ENCODE measurements at places on chromosomes 7 and 10.
A peak's percentile ranks its signal among the peaks of the same experiment; 100 is the strongest.

- DNase-seq, result no peak
Observed at GRCh38 chr7:116512520-116513188, 12.2 kb upstream of the CAV1 start.

DNA sequence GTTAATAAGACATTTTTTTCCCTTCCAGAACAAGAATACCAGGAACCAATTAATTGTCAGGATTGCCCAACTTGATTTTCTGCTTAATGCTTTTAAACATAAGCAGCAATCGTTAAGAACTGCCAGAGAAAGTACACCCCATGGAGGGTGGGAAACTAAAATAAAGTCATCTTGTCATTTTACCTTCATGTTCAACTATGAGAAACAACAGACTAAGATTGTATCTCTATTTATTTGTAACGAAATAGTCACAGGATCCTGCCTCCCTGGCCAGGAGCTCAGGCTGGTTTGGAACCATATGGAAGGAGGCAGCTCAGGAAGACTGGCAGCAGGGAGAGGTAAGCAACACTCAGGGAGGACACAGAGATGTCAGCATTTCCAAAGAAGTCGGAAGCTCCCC lies 129.6 kb downstream of the TNS3 start:
- no peak for DNase-seq

- no peak for DNase-seq
Observed at GRCh38 chr10:61317706-61318105, 135.5 kb downstream of the TMEM26 start.

DNA sequence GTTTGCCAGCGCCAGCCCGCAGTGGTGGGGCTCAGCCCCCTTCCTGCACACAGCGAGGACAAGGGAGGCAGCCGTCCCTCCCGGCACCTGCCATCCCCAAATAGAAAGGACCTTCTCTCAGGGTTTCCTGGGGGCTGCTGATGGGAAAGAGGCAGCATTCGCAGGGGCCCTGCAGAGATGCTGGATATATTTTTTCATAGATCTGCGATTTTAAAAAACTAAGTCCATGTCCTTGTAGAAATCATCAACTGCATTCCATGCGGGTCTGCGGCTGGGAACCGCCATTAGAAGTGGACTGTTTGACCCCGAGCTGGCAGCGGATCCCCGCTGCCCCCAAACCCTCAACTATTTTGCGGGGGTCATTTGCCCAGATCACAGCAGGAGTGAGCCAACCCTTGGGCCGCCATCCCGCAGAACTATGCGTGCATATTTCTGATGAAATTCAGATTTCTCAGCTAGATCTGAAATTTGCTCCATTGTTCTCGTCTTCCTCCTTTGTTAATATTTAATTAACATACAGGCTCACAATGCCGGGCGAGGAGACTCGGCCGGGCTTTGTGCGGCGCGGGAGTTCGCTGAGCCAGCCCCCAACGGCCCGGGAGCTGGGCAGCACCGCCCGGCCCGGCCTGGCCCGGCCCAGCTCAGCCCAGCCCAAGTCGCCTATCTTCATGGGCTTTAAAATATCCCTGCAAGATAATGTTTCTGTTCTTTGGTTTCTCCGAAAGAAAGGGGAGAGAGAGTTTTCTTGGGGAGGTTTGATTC lies 2.0 kb downstream of the EN2 start:
- DNase-seq, result no peak

- no peak for DNase-seq
Observed at GRCh38 chr7:90180649-90181048, 26.4 kb downstream of the STEAP1 start.

GRCh38 chr7:42876182-42877068 lies 35.4 kb downstream of the C7orf25 start:
- DNase-seq, result peak; percentile 38

- DNase-seq, result no peak
Observed at GRCh38 chr7:151012031-151012692, 12.1 kb downstream of the ATG9B start.

Measured in NCI-H1417 (cell line).